Kidney tubule cell (primary cell): ENCODE measurements at places on chromosomes 6 and 20.

GRCh38 chr20:35600176-35600992, 15.2 kb upstream of the SPAG4 start:
- no peak for DNase-seq

GRCh38 chr20:25247000-25247517, 826 bp upstream of the PYGB start:
- peak; percentile 64 for DNase-seq

DNA sequence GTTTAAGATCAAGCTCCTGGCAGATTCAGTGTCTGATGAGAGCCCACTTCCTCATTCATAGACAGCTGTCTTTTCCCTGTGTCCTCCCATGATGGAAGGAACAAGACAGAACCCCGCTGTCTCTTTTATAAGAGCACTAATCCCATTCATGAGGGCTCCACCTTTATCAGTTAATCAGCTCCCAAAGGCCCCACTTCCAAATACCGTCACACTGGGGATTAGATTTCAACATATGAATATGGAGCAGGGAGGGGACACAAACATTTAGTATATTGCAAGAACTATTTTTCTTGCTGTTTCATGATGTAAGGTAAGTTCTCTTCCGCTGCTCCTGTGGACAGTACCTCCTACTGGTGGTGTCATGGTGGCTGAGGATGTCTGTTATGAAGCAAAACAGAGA, 158.3 kb upstream of the IRAK1BP1 start:
- DNase-seq, result no peak

GRCh38 chr6:90356012-90356421, 59.4 kb upstream of the BACH2 start:
- DNase-seq, result no peak

DNA sequence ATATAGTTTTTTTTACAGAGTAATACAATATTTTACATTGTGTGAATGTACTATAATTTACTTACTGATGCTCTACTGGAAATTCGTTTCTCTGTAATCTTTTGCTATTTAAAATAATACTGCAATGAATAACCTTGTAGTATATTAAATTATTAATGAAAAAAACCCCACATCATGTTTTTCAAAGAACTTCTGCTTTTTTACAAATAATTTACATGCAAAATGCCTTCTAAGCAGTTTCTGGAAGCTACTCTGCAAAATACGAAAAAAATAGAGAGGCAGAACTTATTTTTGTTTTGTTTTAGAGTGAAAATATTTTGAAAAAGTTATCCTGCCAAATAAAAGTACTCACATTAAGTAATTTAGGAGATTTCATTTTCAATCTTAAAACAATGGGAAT, 165.8 kb upstream of the SIM1 start:
- no peak for DNase-seq

DNA sequence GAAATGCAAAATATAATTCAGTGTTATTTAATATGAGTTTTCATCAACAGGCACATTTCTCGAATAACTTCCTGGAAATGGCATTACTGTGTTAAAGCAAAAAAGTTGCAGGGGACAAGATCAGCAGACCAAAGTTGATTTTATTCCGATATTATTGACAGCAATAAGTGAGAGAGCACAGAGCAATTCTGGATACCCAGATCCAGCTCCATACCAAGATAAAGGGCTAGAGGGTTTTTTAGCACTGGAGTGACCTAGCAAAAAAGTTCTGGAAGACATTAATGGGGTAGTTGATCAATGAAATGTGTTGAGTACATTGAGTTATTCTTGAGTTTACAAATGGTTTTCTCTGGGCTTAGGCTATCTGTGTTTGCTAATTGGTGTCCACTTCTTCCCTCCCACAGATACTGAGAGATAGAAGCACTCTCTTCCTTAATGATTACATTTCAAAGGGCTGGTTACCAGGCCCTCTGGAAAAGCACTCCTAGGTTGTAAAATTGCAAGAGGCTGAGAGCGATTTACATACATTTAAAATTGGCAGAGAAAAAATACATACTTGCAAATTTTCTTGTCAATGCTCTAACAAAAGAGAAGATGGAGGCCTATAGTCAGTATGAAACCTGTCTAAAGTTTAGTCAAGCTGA, 47.0 kb upstream of the MANEA start:
- no peak for DNase-seq

DNA sequence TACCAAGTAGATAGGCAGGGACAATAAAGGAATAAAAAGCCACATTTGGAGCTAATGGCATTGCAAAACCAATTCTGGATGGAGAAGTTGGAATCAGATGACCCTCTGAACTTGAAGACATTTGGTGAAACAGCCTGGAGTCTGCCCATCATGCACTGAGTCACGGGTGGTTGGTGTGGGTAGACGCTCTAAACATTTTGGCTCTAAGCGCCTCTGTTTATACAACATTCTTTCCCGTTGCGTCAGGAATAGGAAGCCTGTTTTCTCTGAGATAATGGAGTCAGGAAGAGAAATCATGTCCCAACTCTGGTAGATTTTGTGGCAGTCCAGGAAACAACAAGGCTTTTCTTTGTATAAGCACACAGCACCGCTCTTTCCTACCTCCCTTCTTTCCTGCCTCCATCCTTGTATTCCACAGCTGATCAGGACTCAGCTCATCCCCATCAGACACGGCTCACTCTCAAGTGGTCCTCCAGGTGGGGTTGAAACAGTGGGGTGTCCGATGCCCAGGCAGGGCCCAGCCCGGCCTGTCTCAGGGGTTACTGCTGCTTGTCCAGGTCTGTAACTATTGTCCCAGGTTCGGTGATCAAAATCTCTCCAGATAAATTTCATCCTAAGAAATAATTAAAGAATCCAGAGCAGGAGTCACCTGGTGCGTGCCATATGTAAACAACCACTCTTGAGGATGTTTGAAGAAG, 12.1 kb upstream of the RAMACL start:
- peak; percentile 50 for DNase-seq
